ENCODE measurements at places on chromosomes 11 and 22. TPM values are rescaled to one million over a fixed set of nuclear protein-coding genes. Genes with fewer than 3 reads are reported as not detected.
A peak's percentile ranks its signal among the peaks of the same experiment; 100 is the strongest.

OR2AT4 gene
- 0.04 TPM for polyA plus RNA-seq

- no peak for DNase-seq
These were observed 3.3 kb downstream of the TTLL1 start for GRCh38 chr22:43085658-43086606.

DNA sequence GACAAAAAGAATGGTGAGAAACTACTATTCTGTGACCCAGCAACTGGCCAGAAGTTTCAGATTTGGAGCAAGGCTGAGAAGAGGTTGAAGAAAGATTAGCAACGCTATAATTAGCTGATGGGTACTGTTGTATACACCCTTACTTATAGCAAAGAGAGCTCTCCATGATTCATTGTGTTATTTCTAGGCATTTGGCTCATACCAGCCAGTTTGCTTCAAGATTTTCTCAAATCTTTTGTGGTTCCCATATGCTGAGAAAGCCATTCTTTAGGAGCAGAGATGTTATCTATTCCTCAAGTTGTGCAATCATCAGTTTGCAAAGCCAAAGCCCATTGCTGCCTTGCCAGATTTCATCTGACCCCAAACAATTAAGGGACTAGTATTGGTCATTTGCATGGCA is 179.4 kb downstream of the ETS1 start:
- peak; percentile 73 for DNase-seq

DNA sequence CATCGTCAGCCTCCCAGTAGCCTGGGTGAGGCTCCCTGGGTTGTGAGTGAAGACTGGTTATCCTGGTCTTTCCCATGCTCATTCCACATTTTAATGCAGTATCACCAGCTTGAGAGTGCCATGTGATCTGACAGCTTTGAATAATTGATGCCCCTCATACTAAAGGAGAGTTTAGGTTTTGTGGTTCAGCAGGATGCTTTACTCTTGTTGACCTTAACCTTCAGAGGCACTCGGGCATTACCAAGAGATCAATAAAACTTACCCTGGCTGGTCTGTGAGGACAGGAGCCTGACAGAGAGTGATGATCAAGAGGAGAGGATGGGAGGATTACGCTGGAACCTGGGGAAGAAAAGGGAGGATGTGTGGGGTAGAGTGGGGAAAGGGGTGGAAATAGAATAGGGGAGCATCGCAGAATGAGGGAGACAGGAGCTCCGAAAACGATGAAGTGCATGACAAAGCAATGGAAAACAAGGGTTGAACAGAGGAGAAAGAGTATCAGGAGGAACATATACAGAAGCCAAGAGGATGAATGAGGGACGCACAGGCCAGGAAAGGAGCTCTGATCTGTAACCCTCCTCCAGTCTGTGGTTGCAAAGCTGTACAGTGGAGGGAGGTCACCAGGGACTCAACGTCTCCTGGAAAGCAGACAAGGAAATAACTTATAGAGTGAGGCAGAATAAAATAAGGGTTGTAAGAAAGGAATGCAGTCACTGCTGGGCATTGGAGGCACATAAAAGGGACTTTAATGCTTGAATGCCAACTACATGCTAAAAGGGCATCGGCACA is 594.5 kb downstream of the NTM start:
- DNase-seq = no peak

- no peak for DNase-seq
These were observed 2.1 kb upstream of the SMIM38 start for GRCh38 chr11:69153661-69154060.

DNA sequence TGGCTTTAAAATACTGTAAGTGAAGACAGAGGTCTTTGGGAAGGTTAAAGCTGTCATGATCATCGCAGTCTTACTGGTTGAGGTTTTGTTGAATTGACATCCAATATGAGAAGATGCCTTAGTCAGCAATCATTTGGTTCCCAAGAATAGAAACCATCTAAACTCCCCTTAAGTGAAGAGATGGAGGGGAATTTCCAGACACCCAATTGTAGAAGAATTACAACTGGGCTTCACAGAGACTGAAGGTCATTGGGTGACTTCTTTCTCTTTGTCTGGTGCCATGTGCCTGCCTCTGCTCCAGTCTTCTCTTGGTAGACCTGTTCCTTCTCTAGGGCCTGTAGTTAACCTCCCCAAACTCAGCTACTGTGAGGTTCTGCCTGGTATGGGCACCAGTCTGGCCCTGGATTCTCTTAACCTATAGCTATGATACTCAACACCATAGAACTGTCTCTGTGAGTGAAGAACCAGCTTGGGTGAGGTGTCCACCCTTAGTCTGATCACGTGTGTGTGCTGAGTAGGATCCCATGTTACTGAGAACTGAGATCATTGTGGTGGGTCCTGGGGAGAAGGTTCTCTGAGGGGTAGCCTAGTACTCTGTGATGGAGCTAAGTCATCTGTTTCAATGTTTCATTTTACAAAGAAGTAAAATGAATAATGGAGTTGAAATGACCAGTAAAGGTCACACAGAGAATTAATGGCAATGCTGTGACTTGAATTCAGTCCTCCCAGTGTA is 182.5 kb downstream of the CSNK2A3 start:
- no peak for DNase-seq

- peak; percentile 41 for DNase-seq
These were observed 51.8 kb downstream of the TRAF6 start for GRCh38 chr11:36458129-36458915.

- no peak for DNase-seq
These were observed 34.1 kb downstream of the SGSM3 start for GRCh38 chr22:40404251-40405177.
